DMS 273 treated with DMSO at 0.1 percent for 48 hours (cell line): ENCODE measurements at places on chromosomes 11 and 22.

- DNase-seq = no peak
Observed at GRCh38 chr11:96154802-96155520, 188.0 kb downstream of the MAML2 start.

DNA sequence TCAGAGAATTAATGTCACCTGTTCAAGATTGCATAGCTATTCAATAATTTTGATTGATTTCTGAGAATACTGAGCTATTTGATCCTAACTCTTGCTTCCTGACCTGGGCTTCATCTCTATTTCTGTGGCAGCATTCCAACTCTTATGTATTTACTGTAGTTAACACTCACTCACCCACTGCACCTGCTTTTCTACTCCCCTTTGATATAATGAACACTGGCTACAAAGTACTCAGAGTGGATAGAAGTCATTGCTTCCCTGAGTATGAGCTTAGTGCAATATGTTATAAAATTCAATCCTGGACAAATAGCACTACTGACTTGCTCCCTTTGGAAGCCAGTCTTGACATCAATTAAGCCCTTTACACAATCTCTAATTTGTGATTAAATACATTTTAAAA lies 117.2 kb downstream of the APIP start:
- no peak for DNase-seq

- no peak for DNase-seq
Observed at GRCh38 chr11:113182288-113182687, 132.1 kb upstream of the TTC12 start.

- no peak for DNase-seq
Observed at GRCh38 chr11:131756479-131757110, 386.2 kb downstream of the NTM start.

- no peak for DNase-seq
Observed at GRCh38 chr11:32602657-32603415, 19.2 kb downstream of the EIF3M start.

DNA sequence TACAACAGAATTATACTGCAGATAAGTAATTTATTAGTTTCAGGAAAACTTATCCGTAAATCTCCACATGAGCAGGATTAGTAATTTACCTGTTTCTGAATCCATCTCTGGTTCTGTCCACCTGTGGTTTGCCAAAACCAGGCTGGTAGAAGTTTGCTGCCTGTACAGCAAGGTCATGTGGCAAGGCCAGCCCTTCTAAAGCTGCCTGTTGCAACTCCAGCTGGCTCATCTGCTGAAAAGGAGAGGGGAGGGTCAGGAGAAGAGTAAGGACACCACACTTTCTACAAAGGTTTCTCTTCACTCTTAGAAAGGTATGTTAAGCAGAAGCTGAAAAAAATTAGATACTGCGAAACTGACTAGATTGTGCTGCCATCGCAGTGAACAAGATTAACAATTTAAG lies 42.3 kb downstream of the EIF4ENIF1 start:
- no peak for DNase-seq

DNA sequence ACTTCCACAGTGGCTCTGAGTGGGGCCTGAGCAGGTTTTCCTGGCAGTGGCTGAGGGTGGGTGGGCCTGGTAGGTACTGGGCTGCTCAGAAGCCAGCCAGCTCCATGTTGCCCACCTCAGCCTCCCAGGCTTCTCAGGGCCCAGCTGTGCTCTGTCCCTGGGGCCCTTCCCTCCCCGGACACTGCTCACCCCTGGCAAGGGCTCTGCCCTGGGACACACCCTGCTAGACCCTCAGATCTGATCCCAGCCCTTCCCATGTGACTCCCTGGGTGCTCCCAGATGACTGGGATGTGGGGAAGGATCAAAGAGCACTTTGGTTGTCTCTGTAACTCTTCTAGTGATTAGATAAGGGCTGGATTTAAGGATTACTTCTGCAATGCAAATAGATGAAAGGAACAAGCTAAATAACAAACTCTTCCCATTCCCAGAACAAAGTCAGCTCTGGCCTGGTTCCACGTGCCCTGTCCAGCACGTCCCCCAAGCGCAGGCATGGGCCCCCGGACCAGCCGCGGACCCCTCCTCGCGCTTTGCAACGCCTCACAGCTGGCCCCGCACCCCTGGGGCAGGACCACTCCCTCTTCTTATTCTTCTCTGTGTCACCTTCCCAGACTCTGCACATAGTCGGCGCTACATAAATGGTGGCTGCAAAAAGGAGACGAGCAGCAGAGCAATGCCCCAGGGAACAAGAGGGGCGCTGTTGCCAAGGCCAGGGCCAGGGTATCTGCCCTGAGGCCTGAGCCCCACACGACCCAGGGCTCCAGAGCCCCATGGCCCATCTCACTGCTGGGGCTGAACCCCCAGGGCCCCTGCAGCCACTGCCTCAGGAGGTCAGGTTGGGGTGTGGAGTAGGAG lies 5.7 kb upstream of the KRTAP5-6 start:
- no peak for DNase-seq

- DNase-seq = no peak
Observed at GRCh38 chr11:115276191-115276590, 228.0 kb downstream of the CADM1 start.

GRCh38 chr11:124115782-124116616 lies 749 bp downstream of the VWA5A start:
- no peak for DNase-seq

GRCh38 chr22:50548040-50548920 lies 2.6 kb downstream of the KLHDC7B start:
- DNase-seq = no peak

DNA sequence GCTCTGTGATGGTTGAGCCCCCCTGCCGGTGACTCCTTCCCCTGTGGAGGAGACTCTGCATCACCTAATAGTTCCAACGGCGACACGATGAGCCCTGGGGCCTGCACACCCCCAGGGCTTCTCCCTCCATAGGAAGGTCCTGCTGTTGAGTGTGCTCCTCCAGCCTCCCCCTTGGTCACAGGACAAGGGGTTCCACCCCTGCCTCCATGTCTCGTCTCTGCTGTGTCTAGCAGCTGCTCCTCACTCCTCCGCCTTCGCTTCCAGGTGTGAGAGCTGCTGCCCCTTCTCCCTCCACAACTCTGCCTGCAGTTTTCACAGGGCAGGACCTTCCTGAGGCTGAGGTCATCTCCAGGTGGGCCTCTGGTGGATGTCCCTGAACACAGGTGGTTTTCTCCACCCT lies 1416.1 kb downstream of the TBC1D22A start:
- no peak for DNase-seq

- DNase-seq = no peak
Observed at GRCh38 chr22:29517215-29517908, 36.2 kb downstream of the THOC5 start.

GRCh38 chr11:97764605-97765004 lies 1256.1 kb upstream of the CNTN5 start:
- no peak for DNase-seq

DNA sequence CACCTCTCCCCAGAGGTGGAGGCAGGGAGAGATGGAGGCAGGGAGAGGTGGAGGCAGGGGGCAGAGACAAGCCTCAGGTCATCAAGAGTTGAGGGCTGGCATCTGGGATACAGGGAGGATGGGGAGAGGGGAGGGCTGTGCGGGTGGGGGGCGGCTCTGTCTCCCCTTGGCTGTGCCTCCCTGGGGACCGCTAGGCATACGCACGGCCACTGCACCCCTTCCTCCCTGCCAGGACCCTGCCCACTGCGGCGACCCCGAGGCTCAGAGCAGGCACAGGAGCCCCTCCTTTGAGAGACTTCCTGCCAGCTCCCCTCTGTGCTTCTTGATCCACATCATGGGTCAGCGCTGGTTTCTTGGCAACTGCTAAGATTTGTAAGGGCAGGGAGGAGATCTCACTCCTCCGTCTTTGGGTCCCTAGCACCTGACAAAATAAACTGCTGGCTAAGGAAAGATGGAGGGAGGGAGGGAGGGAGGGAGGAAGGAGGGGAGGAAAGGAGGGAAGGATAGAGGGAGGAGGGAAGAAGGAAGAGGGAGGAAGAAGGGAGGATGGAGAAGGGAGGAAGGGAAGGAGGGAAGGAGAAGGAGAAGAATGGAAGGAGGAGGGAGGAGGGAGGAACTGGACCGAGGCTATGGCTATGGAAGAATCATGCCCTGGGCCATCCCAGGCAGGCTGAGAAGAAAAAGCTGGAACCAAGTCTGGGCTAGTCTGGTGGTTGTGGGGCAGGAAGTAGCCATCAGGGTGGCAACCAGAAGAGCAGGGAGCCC lies 18.5 kb downstream of the PRR33 start:
- no peak for DNase-seq

DNA sequence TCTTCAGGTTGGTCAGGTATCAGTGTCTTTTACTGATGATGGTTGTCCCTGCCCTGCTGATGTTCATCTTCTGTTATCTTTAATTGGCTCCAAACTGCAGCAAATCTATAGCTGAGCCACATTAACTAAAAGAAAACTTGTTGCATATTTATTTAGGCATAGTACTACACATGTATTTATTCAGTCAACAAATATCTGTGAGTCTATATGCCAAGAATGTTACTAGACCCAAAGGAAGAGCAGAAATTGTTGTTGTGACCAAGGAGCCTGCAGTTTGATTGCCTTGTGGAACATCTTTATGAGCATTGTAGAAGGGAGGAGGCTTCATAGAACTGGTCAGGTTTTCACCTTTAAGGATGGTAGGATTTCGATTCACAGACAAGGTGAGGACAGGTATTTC lies 10.1 kb downstream of the BMAL1 start:
- no peak for DNase-seq

DNA sequence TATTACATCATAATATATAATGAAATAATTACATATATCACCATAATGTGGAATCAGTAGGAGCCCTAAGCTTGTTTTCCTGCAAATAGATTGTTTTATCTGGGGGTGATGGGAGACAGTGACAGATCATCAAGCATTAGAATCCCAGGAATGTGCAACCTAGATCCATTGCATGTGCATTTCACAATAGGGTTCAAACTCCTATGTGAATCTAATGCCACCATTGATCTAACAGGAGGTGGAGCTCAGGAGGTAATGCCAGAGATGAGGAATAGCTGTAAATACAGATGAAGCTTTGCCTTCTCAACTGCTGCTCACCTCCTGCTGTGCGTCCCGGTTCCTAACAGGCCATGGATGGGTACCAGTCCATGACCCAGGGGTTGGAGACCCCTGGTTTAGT lies 63.8 kb upstream of the CHORDC1 start:
- DNase-seq = no peak

DNA sequence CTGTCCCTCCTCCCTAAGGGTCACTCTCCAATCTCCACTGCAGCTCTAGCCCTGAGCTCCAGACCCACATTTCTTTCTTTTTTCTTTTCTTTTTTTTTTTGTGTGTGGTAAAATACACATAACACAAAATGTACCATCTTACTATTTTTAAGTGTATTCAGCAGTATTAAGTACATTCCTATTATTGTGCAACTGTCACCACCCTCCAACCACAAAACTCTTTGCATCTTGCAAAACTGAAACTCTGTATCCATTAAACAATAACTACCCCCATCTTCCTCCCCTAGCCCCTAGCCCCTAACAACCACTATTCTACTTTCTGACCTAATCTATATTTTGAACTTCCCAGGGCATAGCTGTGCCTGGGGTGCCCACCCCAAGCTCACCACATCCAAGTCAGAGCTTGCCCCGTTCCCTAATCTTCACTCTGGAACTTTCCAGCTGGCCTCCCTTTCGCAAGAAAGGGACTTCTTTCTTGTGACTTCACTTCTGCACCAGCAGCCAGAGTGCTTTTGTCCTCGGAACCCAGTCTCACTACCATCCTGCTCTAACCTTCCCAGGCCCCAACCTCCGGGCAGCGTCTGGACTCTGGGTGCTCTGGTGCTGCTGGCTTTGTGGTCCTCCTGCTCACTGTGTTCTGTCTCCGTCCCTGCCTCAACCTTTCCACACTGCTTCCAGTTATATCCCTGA lies 30.7 kb downstream of the PARVG start:
- no peak for DNase-seq

GRCh38 chr22:36026741-36027140 lies 1.9 kb downstream of the RBFOX2 start:
- no peak for DNase-seq

DNA sequence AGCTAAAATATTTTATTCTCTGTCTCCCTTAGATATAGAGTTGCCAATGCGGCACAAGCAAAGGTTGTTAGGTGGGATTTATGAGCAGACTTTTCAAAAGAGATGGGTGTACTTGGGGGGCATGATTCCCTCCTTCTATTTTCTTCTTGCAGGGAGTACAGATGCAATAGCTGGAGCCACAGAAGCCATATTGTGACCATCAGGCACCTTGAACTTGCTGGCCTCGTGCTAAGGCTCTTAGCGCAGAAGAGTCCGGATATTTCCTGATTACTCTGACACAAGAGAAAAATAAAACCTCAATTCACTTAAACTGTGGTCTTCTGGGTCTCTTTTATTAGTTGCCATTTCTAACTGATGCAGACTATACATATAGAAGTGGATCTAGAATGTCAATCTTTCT lies 547.4 kb downstream of the MIAT start:
- DNase-seq = no peak

GRCh38 chr11:94790197-94790596 lies 22.0 kb downstream of the AMOTL1 start:
- no peak for DNase-seq

GRCh38 chr11:87355596-87355995 lies 317.9 kb downstream of the TMEM135 start:
- DNase-seq = no peak

GRCh38 chr22:36541831-36542411 lies 13.0 kb upstream of the EIF3D start:
- DNase-seq = no peak

GRCh38 chr22:37244114-37244921 lies at the start of gene RAC2:
TSS of gene RAC2 (minus strand) at chr22:37244269. CDS start at chr22:37244148, 121 bp downstream.
- DNase-seq = no peak

DNA sequence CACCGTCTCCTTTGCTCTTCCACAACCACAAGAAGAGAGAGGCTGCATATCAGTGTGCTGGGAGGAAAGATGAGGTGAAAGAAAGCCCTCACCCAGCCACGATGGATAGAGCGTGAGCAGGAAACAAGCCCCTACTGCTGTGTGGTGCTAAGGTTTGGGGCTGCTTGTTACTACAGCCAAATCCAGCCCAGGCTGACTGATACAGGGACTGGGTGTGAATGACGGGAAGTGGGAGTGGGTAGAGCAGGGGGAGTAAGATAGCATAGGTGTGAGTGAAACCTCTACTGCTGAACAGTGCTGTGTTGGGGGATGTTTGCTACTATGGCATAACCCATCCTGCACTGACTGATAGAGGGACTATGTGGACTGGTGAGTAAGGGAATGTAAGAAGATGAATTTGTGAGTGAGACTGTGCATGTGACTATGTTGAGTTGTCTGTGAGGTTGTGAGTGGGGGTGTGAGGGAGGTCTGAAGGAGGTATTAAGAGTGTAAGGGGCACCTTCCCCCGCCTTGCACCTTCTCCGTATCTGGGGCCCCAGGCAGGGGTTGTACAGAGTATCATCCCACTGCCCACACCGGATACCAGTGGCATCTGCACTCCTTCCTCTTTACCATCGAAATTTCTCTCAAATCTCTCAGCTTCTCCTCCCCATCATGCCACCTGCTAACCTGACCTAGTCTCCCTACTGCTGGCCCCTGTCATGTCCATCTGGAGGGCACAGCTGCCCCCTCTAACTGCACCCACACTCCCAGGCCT lies 91.5 kb downstream of the MN1 start:
- DNase-seq = no peak
